ENCODE measurements at places on chromosomes 4 and X.

GRCh38 chr4:181619651-181620050 lies 623.6 kb upstream of the TENM3 start:
- DNase-seq, result no peak

- no peak for DNase-seq
These were observed 88.7 kb downstream of the SLC16A2 start for GRCh38 chrX:74509989-74510388.

DNA sequence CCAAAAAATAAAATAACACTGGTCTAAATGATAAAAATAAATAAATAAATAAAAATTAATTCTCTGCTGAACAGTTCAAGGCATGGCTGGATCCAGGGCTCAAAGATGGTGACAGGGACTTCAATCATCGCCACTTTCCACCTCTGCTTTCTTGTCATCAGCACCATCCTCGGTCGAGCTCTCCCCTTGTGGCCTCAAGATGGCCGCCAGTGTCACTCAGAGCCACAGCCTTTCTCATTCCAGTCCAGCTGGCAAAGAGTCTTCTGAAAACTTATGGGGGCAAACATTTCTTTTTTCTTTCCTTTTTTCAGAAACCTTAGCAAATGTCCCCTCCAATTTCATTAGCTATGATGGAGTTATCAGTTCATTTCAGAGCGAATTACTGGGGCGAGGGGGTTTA lies 119.5 kb downstream of the RAB28 start:
- DNase-seq, result no peak

- DNase-seq, result no peak
These were observed 42.1 kb upstream of the CCDC160 start for GRCh38 chrX:134194915-134195314.

GRCh38 chr4:40747207-40747835 lies 2.4 kb upstream of the NSUN7 start:
- no peak for DNase-seq

DNA sequence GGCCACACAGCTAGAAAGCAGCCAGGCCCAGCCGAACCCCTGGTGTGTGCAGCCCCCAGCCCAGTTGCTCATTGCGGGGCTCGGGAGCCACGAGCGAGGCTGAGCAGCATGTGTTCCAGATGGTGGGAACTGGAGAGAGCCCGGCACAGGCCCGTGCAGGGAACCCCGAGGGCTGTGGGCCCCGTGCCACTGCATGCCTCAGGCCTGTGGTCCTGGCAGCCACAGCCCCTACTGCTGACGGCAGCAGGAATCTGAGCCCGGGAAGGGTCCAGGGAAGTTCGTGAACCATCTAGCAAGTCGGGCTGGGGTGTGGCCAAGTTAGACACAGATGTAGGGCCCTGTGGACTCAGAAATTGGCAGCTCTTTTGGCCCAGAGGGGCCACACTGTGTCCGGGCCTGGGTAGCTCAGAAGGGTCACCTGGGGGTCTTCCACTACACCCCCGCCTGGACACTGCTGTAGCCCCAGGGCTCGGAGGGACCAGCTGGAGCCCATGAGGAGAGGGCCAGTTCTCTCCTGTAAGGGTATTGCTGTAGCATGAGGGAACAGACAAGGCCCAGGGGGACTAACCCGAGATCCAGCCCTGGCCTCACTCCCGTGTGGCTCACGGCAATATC lies 12.1 kb downstream of the HTRA3 start:
- DNase-seq, result no peak

DNA sequence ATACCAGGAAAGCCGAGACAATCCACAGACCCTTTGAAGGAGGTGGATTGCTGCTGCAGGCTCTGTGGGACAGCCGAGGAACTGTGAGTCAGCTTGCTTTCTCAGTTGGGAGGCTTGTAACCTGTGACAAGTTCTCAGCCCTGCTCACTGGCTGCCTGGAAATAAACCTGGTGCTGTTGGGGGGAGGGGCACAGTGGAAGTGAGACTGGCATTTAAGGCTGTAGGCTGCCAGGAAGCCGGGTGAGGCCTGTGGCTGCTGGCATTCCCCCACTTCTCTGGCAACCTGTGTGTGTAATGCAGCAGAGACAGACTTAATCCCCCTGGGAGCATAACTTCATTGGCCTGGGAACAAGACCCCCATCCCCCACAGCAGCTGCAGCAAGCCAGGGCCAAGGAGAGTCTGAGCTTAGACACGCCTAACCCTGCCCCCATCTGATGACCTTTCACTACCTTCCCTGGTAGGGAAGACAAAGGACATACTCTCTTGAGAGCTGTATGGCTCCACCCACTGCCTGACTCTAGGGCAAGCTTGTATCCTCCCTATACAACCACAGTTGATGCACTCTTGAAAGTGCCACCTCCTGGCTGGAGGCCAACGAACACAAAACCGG lies 64.1 kb downstream of the ALPK1 start:
- DNase-seq, result peak; percentile 64

GRCh38 chrX:132505116-132505515 lies 16.3 kb upstream of the MBNL3 start:
- DNase-seq, result no peak

DNA sequence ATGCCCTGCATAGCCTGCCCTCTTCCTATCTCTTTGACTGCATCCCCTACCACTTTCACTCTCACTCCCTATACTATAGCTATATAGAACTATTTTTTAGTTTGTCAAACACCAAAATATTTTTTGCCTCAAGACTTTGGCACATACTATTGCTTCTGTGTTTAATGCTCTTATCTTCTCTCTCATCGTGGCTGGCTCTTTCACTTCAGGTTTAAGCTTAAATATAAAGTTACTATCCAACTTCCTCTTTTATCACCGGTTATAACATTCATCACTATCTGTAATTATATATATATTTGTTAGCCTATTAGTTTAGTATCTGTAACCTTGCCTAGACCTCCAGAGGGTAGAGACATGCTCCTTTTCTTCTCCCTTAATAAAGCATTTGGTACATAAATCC lies 11.5 kb upstream of the HMGB2 start:
- no peak for DNase-seq

DNA sequence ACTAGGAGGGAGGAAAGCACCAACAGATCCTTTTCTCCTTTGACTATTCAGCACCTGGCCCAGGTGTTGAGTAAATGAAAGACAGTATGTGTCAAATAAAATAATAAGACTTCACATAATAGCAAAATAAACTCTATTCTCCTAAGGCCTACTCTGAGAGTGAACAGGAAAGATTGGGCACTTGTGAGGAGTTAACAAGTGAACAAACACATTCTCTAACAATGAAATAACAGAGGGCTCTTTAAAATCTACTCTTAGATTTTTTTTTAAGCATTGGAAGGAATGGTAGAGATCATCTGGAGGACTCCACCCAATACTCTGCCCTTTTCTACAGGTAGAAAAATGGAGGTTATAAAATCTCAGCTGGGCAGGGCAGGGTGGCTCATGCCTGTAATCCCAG lies 39.1 kb upstream of the NOCT start:
- no peak for DNase-seq

DNA sequence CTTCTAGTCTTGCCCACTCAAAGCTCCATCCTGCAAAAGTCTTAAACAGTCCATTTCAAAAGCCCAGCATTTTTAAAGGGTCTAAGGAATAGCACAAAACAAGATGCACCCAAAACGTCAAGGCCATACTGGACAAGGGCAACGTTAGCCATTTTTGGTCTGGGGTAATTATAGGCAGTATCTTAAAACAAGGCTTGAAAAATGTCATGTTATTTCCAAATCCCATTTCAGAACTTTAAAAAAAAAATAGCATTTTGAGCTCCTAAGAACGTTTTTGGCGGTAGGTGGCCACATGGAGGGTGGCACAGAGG lies 584 bp upstream of the TMEM165 start:
- DNase-seq, result no peak

- DNase-seq, result no peak
These were observed 220.7 kb downstream of the CLCN4 start for GRCh38 chrX:10377427-10377826.

DNA sequence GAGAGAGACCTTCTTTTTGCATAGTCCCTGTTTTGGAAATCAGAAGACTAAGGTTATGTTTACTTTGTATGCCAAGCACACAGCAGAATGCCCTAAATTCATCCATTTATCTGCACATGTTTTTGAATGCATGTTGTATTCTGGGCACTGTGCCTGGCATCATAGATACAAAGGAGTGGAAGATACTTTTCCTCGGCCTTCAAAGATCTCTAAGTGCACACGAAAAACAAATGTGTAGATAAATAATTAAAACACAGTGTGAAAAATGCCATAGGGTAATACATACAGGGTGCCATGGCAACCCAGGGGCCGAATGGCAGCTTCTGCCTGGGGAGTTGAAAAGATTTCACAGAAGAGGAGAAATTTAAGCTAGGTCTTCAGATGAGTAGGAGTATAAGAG lies 390.6 kb upstream of the ATOH1 start:
- no peak for DNase-seq

DNA sequence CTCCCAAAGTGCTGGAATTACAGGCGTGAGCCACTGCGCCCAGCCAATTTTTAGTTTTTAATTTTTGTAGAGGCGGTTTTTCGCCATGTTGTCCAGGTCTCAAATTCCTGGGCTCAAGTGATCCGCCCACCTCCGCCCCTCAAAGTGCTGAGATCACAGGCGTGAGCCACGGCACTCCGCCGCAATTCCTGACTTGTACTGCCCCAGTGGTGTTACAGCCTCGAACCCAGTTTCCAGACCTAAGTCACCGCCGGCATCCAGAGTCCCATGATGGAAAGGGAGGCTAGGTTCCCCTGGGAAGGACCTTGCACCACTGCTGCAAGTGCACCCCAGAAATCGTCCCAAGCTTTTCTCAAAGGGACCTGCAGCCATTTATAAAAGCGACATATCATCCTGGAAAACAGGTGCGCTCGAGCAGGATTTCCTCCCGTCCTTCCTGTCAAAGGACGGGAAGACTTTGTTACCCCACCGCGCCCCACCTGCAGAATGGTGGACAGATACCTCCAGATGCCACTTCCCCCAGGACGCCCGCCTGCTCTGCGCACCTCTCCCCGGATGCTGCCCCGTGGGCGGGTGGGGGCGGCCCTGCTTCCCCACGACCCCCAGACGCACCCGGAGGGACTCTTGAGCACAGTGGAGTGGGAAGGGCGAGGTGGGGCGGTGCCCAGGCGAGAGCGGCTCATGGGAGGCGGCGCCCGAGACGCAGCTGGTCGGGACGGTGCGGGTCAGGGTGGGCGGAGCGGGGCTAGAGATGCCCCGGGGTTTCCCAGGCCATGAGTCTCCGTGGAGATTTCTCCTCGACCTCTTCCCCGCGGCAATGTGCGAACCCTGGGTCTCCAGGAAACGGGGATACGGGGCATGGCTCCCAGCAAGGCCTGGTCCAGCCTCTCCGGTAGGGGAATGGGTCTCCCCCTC lies 947 bp upstream of the RPL10 start:
- peak; percentile 66 for DNase-seq

GRCh38 chr4:26161030-26161824 lies 159.6 kb upstream of the RBPJ start:
- DNase-seq, result peak; percentile 44

- no peak for DNase-seq
These were observed 1.1 kb upstream of the MRPL1 start for GRCh38 chr4:77861495-77861894.

GRCh38 chrX:11770320-11770719 lies 12.3 kb downstream of the MSL3 start:
- DNase-seq, result peak; percentile 54

DNA sequence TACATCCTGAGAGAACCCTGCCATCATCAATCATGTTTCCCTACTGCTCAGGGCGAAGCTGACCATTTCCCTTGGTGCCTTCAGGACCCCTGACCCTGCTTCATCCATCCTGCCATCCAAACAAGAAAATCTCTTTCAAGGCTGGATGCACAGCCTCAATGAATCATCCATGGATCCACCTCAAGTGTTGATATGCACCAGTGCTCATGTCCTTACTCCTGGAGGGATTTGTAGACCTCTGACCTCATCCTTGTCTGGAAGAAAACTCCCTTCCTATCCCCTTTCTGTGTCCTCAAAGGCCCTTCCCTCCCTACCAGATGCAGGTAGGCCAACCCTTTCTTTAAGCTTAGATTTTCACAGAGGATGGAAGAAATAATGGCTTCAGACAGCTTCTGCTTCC lies 24.6 kb downstream of the BEX3 start:
- DNase-seq, result no peak

DNA sequence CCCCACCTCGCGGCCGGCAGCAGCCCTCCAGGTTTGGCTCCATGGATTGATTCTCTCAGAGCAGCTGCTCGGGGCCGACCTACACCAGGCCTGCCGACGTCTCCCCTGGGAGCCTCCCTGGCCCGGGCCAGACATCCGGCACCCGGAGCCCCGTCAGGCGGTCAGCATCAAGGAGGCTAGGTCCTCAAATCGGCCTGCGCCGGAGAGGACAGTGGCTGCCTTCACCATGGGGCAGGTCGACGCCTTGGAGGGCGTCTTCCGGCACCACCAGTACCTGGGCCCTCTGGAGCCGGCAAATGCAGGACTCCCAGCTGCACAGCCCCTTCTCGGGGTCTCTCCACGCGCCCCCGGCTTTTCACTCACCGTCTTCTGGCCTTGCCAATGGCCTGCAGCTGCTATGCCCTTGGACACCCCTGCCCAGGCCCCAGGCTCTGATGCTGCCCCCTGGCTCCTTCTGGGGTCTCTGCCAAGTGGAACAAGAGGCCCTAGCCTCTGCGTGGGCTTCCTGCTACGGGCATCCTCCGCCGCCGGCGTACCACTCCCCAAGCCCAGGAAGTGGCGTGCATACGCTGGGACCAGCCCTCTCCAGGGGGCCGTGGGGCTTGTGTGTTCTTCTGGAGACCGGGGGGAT lies 341.8 kb downstream of the MAGEB5 start:
- DNase-seq, result no peak

GRCh38 chr4:181693517-181693916 lies 549.7 kb upstream of the TENM3 start:
- no peak for DNase-seq

DNA sequence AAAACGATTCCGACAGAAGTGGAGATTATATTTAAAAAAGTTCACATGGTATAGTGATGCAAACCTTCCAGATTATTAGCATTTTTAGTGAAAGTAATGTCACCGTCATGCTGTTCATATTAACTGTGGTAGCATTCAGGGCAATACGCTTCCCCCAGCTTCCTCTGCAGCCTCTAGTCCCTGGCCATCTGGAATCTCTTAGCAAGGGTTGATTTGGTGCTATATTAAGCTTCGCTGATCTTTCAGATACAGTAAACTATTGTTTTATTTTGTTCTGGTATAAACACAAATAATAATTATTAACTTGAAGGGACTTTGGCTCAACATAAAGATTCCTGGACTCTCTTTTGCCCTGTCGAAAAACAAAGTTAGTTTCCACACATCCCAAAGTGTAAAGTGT lies 1080.5 kb upstream of the TENM3 start:
- no peak for DNase-seq

DNA sequence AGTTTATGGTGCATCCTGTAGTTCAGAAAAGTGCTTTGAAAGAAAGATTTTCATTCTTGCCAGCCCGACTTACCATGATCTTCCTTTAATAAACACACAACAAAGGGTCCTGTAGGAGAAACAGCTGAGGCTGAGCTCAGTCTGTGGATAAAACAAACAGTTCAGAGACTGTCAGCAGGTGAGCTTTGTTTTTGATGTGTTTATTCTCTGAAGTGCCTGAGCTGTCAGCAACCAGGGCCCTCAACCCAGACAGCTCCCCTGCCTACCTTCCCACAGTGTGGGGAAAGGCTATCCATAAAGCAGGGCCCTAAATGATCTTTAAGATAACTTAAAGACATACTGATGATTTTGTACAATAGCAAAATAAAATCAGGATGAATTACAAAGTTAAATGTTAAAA lies 459.2 kb upstream of the GALNT7 start:
- peak; percentile 79 for DNase-seq

Measured in neural progenitor cell (in vitro differentiated cells).